ENCODE measurements at places on chromosomes 3 and 15. TPM values are rescaled to one million over a fixed set of nuclear protein-coding genes. Genes with fewer than 3 reads are reported as not detected.

GRCh38 chr3:150273396-150273795 lies 134.7 kb upstream of the TSC22D2 start:
- no peak for DNase-seq
- H3K27me3 ChIP-seq = peaks cover 7% of the 10 kb centered on the region
- no peak overlapping the region for H3K27ac ChIP-seq
- H3K4me3 ChIP-seq = no peak overlapping the region
- no peaks in the 10 kb centered on the region for H3K4me1 ChIP-seq

DNA sequence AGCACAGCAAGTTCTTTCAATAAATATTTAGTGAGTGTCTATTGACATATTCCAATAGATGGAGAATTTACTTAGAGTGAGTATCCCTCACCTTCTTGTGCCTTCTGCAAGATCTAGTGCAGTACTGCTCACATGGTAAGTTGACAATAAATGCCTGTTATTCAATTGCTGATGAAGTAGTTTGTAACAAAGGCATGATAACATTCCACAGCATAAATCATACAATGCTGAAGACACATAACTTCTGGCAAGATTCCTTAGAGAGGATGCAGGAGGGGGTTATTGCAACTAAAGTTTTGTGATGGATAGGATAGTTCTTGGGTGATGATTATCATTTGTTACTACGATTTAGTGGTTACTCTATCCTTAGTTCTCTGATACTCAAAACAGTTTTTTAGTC lies 112.2 kb upstream of the RBMS3 start:
- H3K4me3 ChIP-seq = no peak overlapping the region
- no peak for DNase-seq
- peaks cover 16% of the 10 kb centered on the region for H3K4me1 ChIP-seq

- H3K36me3 ChIP-seq = no peaks in the 10 kb centered on the region
- no peak overlapping the region for H3K4me3 ChIP-seq
- no peaks in the 10 kb centered on the region for H3K4me1 ChIP-seq
- H3K27me3 ChIP-seq = peaks cover under 1% of the 10 kb centered on the region
Observed at GRCh38 chr3:64578797-64579196, 109.0 kb downstream of the ADAMTS9 start.

LDHAL6B gene
- total RNA-seq = not detected

FBXO40 gene
- total RNA-seq = not detected

All from activated CD8-positive, alpha-beta T cell treated with anti-CD3 and anti-CD28 coated beads for 36 hours (primary cell).